ENCODE measurements at places on chromosomes 12 and 14.
A peak's percentile ranks its signal among the peaks of the same experiment; 100 is the strongest.

DNA sequence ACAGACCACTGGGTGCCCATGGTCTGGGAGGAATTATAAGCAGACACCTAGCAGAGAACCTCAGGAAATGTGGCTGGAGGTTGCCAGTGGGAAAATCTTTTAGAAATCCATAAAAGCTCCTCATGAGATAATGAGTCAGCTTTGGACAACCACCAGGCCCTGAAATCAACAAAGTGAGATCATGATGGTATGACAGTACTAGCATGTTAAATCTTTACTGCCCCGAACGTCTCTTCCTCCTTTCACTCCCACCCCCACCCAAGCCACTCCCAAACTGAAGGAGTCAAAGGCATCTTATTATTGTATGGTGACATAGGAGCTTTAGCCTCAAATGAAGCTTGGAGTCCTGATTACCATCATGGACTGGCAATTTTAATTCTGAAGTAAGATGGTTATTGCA lies 240.0 kb downstream of the DIO2 start:
- peak; percentile 82 for DNase-seq

DNA sequence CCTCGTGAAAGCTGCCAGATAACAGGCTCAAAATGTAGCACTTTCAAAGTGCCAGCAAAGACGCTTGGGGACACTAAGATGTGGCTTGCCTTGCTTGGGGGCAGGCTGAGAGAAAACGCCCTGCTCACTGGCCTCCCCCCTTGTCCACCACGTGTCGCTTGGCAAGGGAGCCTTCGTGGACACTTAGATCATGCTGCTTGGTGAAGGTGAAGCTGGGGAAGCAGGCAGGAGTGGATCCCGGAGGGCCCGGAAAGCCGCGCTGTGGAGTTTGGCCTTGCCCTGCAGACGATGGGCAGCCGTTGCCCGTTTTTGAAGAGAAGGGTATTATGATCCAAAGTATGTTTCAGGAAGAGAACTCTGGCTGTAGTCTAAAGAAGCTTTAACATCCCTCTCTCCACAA lies 53.4 kb upstream of the BDKRB2 start:
- DNase-seq = no peak

DNA sequence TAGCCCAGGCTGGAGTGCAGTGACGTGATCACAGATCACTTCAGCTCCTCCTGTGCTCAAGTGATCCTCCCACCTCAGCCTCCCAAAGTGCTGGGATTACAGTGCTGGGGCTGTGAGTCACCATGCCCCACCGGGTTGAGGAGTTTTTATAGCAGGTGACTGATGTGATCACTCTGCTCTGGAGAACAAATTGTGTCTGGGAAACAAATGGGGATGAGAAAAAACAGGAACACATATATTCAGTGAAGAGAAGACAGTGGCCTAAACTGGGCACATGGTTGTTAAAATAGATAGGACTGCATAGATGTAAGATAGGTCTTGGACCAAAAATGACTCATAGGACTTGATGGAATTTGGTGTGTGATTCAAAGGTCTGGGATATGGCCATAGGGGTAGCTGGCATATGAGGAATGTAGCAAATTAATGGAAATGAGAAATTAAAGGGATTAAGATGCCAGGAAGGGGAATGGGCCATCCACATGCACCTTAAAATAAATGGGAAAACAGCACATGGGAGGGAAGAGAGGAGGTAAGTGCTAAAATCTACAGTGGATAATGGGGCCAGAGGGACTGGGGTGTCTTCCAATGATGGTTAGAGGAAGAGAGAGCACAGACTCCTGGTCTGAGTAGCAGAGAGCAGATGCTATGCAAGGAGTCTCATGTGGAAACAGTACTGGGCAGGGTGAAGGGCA lies 11.2 kb downstream of the BCAT1 start:
- DNase-seq = peak; percentile 69

DNA sequence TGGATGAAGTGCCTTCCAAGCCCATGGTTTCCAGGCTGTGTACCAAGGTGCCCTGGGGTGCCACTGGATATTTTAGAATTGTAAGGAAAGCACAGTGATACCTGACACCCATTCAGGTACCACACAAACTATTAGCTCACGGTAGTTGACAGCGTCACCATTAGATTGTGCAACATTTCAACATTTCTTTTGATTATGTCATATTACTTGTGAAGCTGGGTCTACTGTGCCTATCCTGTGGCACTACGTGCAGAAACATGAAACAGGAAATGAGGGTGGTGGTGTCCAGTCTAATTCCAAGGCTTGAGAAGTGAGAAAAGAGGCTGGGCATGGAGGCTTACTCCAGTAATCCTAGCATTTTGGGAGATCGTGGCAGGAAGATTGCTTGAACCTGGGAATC lies 75.5 kb upstream of the CPM start:
- peak; percentile 6 for DNase-seq

GRCh38 chr12:70096759-70097410 lies 146.3 kb upstream of the CNOT2 start:
- DNase-seq = no peak

DNA sequence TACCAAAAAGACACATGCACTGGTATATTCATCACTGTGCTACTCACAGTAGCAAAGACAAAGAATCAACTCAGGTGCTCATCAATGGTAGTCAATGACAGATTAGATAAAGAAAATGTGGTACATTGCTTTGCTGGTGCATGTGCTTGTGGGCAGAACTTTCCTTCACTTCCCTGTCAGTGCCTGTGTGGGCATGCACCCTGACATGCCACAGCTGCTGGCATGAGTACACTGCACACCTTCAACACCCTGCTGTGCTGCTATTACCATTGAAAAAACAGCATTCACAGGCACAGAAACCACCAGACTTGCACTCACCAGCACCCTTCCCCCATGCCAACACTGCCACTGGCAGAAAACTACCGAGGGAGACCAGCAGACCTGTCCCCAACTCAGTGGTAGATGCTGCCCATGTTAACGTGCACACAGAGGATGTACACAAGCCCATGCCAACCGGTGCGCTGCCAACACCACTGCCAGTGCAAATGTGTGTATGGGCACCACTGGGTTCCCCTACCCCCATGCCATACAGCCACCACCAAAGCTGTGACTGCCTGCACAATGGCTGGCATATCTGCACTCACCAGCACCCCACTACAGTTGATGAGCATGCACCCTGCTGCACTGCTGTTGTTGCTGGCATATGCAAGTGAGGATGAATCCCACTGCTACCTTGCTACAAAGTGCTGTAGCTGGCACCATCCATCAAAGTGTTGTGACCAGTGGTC lies 57.4 kb downstream of the APOBEC1 start:
- no peak for DNase-seq

DNA sequence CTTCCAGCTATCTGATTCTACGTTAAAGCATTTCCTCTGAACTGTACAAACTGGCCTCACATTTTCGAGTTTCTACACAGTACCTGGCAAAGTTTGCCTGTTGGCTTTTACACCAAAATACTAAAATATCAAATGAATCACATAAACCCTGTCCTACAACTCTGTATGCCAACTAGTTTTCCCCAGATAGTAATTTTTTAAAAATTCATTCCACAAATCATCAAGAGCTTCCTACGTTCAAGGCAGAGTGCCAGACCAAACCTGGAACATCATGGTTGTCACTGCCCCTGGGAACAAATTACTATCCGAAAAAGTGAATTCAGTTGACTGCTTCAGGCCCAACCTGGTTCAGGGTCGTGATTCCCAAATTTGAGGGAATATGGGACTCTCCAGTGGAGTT lies 2.1 kb downstream of the TMEM30B start:
- no peak for DNase-seq

DNA sequence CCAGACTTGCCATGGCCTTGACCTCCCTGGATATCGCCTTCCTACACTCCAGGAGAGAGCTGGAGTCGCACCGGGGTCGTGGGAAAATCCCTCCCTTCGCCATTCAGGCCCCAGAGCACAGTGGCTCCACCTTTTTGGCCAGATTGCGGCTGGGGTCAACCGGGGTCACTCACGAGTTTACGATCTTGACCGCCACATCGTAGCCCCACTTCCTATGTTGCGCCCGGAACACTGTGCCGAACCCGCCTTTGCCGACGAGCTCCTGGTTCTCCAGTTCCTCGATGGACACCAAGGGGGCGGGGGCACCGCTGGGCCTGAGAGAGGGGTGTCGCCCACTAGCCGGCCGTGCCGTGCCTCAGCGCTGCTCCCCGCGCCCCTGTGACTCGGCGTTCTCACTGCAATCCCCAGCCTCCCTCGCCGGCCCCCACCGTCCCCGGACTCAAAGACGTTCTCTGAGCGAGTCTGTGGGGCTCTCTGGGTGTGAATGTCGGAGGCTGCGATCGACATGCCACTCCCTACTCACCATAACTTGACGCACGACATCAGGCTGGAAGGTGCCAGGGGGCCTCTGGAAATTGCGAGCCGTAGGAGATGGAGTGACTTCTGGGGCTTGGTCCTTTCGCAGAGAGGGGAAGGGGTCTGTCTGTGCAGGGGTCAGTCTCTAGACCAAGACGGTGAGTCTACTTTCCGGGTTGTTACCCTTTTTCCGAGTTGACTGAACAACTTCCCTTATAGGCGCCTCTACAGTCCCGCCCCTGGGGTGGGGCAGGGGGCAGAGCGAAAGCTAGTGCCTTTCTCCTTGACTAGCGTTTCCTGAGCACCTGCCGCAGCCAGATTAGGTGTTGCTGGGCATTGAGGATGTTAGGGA lies at the start of gene RIPK3:
Gene RIPK3 (minus strand): TSS at position 708 of the 868 bp plus-strand sequence. CDS start 165 bp downstream, at position 543.
- DNase-seq = no peak

DNA sequence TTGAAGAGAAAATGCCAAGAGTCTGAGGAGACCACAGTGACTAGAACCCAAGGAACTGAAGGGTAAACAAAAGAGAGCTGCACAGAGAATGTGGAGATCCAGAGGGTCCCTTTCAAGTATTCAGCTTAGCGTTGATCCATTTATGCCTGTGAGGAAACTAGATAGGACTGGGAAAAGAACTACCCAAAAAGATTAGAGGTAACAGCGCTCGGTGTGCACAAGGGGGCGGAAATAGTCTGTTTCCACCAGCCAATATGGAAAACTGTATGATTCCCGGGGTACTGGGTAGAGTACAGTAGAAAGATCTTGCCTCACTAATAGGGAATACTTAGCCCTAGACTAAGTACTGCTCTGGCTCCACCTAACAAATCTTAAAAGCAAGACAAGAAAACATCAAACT lies 135.5 kb downstream of the DPF3 start:
- DNase-seq = no peak

DNA sequence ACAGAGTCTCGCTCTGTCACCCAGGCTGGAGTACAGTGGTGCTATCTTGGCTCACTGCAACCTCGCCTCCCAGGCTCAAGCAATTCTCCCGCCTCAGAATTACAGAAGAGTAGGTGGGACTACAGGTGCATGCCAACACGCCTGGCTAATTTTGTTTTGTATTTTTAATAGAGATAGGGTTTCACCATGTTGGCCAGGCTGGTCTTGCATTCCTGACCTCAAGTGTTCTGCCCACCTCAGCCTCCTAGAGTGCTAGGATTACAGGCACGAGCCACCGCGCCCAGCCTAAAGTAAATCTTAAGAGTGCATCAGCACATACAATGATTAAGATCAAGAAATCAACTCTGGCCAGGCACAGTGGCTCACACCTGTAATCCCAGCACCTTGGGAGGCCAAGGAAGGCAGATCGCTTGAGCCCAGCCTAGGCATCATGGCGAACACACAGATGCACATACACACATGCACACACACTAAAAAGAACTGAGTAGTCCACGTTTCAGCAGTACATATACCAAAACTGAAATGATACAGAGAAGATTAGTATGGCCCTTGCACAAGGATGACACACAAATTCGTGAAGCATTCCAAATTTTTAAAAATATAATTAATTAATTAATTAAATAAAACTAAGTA lies 65.0 kb downstream of the HECTD1 start:
- DNase-seq = no peak

DNA sequence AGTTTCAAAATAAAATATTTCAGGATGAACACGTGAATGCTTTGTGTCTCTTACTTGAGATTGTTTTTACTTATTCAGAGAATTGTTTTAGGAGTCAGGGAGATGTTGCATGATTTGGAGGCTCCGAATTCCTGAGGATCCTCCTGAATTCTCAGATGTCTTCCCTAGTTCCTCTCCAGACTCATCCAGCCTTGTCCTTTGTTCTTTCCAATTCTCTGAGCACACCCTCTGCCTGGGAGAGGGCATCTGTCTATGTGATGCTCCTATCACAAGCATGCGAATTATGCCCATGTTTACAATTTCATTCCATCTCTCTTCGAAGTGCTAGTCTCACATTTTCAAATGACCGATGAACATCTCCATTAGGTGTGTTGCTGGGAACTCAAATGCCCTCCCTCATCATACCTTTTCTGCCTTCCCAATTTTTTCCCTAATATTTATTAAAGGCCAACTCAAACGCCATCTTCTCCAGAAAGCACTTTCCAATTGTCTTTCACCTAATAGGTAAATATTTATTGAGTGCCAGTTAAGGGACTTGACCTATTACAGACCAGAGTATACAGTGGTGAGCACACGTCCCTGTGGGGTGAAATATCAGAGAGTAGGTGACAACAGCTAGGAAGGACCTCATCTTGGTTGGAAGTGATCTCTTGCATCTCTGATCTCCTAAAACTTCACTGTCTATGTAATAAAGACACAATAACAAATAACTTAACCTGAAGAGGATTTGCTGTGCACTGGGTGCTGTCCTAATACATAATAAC lies 64.4 kb downstream of the ARF6 start:
- DNase-seq = no peak

GRCh38 chr14:86826661-86827060 lies 1166.3 kb downstream of the GALC start:
- no peak for DNase-seq
